Activated CD4-positive, CD25-positive, alpha-beta regulatory T cell treated with anti-CD3 and anti-CD28 coated beads, Interleukin-2, amount 50 U/mL, for 72 hours (primary cell): ENCODE measurements at places on chromosomes 1 and 21.

GRCh38 chr21:46455575-46456385 lies 2.9 kb upstream of the DIP2A start:
- DNase-seq: no peak

DNA sequence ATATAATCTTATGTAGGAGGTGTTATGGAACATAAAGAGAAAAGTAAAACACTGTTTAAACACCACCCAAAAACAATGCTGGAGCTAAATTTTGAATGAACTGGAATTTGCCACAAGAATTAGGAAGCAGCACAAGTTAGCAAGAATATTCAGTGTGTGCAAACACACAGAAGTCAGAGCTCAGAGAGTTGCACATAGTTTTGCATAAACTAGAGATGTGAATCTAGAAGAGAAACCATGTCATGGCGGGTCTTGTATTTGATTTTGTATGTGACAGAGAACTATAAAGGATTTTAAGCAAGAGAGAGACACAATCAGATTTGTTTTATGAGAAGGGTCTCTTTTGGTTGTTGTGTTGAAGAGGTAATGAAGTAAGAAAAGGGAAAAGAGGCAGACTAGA lies 38.2 kb downstream of the SELENOF start:
- DNase-seq: no peak

DNA sequence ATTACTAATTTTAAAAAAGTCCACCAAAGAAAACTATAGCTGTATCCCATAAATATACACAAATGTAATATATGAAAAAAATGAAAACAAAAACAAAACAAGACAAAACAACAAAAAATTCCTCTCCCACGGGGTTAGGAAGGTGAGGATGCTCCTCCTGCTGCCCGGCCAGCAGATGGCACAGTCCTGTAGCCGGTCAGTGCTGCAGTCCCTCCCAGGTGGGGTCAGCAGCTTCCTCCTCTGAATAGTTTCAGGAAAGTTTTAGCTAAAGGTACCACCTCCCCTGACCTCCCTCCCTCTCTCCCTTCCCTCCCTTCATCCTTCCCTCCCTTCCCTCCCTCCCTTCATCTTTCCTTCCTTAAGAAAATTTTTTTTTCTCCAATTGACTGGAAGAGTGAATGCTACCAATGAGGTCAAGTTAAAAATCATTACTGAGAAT lies 67.8 kb upstream of the BCL10 start:
- no peak for DNase-seq

DNA sequence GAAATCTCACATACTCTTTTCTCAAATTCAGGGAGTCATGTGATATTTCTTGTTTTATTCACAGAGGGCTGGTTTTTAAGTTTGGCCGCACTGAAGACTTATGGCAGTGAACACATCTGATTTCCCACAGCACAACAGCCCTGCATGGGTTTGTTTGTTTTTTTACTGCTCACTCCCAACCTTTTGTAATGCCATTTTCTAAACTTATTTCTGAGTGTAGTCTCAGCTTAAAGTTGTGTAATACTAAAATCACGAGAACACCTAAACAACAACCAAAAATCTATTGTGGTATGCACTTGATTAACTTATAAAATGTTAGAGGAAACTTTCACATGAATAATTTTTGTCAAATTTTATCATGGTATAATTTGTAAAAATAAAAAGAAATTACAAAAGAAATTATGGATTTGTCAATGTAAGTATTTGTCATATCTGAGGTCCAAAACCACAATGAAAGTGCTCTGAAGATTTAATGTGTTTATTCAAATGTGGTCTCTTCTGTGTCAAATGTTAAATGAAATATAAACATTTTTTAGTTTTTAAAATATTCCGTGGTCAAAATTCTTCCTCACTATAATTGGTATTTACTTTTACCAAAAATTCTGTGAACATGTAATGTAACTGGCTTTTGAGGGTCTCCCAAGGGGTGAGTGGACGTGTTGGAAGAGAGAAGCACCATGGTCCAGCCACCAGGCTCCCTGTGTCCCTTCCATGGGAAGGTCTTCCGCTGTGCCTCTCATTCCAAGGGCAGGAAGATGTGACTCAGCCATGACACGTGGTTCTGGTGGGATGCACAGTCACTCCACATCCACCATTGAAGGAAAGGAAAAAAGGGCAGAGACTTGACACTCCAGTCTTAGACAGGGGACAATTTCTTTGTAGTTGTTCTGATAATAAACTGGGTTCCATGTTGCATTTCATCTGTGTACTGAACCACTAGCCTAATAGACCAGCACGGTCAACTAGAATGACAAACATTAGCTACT lies 22.8 kb downstream of the TMEM50A start:
- DNase-seq: no peak

DNA sequence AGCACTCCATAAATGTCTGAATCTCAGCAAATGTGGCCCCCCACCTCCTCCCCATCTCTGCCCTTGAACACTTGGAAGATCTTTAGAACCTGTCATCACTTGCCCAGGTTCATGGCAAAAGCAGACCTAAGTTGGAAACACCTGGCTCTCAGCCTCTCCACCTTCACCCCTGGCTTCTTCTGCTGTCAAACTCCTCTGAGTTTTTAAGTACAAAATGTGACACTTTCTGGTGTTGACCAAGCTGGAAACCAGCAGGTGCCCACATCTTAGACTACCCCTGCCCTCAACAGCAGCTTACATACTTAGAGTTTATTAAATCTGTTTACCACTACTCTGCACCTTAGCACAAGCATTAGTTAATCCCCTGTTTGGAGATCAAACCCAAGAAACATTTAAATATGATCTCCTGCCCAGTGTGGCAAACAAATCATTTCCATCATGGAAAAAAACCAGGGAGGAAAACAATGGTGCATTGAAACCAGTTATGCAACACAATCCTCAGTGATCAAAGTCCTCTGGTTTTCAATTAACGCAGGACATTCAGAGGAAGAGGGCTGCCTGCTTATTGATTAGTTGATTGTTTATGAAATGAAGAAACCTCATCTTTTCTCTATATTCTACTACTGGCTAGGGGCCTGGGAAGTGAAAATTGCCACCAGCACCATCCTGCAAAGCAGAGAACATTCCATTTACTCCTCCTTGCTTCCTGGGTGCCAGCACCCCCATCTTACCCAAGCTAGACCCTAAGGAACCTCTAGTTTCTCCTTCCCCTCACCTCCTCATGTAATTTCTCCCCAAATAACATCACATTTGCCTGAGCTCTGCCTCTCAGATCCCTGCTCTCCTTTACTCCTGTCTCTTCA lies 139.4 kb upstream of the RAB4A start:
- no peak for DNase-seq

DNA sequence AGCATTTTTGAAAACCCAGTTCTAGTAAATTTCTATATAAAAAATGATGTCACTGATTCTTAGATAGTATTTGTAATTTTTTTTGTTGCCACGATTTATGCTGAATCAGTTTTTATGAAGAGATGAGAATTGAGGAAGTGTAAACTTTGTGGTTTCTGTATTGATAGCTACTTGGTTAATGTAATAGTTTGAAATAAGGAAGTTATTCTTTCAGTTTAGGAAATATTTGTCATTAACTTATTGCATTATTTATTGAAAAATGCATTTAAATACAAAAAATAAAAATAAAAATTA lies 97.8 kb downstream of the ZFYVE9 start:
- DNase-seq: no peak

GRCh38 chr1:8992936-8993687 lies 33.1 kb downstream of the SLC2A7 start:
- no peak for DNase-seq

- DNase-seq: no peak
These were observed 111.6 kb downstream of the PLD5 start for GRCh38 chr1:242412921-242413320.

DNA sequence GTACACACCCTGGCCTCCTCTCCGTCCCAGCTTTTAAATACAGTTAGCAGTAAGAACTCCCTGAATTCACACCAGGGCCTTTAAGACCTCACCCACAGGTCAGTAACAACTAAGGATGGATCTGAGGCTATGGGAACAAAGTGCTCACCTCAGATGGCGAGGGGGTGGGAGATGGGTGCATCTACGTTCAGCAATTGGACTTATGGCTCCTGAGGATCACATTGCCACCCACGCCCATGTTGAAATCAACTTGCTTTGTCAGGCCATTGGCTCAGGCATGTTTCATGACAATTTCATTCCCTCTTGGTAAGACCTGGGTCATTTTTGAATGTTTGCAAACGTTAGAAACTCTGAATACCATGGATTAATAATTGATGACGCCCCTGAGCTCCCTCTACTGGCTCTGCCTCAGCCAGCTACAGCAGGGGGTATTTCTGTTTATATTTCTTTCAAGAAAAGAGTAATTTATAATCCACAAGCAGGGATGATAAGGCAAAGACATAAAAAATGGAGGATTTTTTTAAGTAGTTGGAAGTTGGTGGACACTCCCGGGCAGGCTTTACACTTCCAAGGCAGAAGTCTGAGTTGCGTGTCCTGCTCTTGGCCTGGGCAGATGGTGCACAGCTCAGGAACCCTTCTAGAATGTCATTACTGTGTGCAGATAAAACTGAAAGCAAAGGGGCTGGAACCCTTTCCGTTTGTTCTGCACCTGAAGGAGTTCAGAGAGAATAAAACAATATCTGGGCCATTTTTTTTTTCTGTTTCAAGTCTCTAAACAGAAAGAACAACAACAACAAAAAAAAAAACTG lies 13.7 kb upstream of the LBR start:
- DNase-seq: no peak

DNA sequence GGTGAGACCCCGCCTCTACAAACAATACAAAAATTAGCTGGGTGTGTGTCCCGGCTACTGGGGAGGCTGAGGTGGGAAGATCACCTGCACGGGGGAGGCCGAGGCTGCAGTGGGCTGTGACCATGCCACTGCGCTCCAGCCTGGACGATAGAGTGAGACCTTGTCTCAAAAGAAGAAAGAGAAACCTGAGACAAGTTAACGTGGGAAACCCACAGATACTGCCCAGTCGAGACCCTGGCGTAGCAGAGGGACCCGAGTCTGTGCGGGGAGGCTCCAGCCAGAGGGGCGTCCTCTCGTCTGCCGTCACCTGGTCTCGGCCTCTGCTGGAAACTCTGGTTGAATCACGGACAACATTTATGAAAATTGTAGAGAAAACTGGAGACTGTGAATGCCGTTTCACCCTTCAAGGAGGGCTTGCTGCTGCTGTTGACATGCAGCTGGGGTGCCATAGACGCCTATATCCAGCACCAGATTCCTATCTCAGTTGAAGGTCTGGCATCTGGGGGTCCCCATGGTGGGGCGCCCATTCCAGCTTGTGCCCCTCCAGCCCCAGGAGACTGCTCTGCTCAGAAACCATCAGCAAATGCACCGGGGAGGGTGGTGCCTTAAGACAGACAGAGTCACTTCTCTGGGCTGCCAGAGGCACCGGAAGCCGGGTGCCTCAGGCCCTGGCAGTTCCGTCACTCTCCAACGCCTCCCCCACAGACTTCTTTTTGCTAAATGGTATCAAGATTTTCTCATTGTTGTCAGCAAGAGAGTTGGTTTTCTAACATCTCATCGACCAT lies 13.6 kb upstream of the CDK11B start:
- no peak for DNase-seq
